Femur (tissue), 1 donor: ENCODE measurements at places on chromosomes 2 and 18.

DNA sequence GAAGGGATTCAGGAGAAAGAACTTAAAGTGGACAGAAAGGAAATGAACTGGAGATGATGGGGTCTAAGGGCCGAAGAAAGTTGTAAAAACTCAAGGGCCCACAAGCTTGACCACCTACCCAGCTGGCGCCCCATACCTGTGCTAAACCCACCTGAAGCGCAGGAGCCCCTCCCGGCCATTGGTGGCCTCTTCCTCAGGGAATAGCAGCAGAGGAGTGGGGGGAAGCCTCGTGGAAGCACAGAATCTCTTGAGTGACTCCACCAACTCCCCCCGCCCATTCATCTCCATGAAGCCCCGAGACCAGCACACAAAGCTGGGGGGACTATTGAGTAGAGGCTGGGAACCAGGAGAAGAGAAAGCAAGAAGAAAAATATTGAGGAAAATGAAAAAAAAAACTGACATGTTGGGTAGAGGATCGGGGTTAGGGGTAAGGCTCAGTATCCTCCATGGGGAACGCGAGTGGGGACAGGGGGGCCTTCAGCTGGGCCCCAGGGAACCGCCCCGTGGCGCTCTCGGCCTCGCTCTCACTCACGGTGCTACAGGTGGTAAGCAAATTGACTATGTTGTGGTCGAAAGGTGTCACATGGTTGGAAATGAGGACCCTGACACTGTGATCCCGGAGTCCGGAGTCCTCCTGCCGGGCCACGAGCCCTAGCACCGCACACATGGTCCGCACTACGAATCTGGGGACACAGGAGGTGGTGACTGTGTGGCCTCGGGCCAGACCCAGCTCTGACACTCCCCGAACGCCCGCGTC lies 728 bp downstream of the AUP1 start:
- no peak for DNase-seq

GRCh38 chr2:132419235-132419634 lies 2.6 kb downstream of the GPR39 start:
- no peak for DNase-seq

DNA sequence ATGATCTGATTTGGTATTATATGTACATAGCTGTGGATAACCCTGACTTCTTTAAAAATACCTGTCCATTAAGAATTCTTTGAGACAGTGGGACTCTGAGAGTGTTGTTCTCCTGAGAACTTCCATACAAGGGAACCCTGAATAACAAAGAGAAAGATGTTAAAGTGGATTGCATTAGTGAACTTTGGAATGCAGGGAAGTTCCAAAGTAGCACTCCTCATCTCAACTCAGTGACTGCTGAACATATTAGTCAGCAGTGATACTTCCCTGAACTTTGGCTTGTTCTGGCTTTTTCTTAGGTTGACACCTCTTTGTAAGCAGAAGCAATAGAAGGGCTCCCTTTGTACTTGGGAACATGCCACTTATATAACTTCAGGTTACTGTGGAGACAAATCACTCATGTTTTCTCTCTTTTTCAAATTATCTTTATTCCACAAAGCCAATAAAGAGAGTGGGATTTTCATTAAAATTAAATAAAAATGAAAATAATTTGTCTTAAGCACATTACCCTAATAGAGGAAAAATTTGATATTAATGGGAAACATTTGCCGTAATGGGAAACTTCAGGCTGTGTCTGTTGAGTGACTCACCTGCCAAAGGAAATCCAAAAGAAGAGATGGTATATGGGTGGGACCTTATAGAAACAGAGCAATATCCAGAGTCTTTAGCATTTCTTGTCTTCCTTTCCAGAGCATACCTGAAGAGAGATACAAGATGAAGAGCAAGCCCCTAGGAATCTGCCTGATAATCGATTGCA lies 33.3 kb downstream of the CFLAR start:
- no peak for DNase-seq

- no peak for DNase-seq
These were observed 72.7 kb upstream of the MGAT4A start for GRCh38 chr2:98803405-98804264.

GRCh38 chr18:30929718-30930117 lies 112.8 kb downstream of the DSC3 start:
- DNase-seq: no peak

- peak; percentile 59 for DNase-seq
These were observed 329.6 kb downstream of the OSR1 start for GRCh38 chr2:19028587-19029375.

- no peak for DNase-seq
These were observed 35.2 kb downstream of the NPPC start for GRCh38 chr2:231890896-231891513.
